CD4-positive, alpha-beta T cell treated with Interleukin-1 beta for 1 hour (primary cell): ENCODE measurements at places on chromosomes 7 and 10.

DNA sequence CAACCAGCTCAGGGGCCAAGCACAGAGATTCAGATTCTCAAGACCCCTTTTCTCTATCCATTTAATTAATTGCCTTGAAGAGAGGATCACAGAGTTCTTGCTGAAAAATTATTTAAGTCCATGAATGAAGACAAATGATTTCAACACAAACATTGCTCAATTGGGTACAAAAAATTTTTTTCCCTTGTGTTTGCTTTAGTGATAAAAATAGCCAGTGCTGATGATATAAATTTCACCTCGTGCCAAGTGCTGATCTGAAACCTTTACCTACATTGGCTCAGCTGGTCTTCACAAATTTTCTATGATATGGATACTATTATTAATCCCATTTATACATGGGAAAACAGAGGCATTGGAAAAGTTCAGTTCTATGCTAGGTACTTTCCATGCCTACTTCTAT lies 377.1 kb downstream of the NRG3 start:
- DNase-seq = no peak

- DNase-seq = no peak
Observed at GRCh38 chr10:99426689-99427088, 3.7 kb downstream of the GOT1 start.

GRCh38 chr10:95394161-95394880 lies 103.5 kb upstream of the PDLIM1 start:
- no peak for DNase-seq

DNA sequence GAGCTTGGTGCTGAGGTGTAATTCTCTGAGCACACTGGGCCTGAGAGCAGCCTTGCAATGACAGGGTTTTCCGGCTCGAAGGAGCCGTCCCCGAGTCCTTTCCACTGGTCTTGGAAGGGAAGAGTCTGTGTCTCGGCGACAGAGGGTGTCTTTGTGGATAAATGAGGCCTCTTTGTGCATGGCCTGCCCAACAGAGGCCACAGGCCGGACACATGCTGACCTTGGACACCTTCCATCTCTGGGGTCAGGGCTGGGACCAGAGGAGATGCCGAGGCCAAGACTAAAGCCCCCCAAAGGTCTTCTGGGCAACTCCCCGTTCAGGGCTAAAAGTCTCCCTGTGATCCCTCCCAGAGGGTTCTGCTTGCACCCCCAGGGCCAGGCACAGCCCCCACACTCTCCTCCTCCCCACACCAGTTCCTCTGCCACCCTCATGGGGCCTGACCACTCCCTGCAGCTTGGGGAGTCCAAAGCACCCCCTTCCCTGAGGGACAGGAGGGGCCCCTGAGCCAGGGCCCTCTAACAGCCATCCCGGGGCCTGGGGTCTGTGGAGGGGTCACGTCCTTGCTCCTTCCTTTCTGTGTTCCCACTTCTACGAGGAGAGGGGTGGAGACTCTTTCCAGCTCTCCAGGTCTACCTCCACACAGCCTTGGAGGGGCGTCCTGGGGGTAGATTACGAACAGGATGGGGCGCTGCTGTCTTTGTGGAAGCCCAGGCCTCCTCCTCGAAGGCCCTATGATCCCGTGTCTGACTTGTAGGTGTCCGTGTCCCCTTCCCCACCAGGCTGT lies 130.6 kb upstream of the FAM20C start:
- no peak for DNase-seq

DNA sequence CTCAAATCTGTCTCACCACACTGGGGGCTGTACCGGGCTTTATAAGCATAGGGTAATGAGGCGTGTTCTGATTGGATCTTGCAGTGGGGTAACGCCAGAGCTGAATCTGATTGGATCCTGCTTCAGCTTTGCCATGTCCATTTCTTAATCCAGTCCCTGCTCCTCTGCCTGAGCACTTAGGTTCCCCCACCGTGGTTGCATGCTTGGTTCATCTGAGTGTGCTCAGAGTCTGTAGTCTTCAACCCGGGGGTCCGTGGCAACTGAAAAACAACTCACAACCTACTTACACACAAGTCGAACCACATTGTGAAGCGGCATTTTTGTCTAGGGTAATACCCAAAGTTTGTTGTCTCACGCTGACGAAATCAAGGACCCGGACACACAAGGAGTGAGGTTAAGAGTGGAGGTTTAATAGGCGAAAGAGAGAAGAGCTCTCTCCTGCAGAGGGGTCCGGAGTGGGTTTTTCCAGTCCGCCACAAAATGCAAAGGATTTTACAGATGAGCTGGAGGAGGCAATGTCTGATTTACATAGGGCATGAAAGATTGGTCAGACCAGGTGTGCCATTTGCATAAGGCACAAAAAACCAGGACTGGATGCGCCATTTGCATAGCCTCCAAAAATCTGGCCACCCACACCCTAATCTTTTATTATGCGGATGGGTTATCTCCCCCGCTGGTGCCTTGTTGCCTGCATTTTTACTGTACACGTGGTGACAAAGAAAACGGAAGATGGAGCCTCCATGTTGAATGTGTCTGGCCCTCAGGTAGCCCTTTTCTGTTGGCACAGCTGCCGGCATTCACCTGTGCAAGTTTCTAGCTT lies 641.8 kb upstream of the FOXK1 start:
- no peak for DNase-seq

- DNase-seq = no peak
Observed at GRCh38 chr10:51488766-51489408, 210.5 kb downstream of the CSTF2T start.

GRCh38 chr7:80312139-80312661 lies 177.6 kb downstream of the GNAI1 start:
- DNase-seq = peak; percentile 11

- DNase-seq = no peak
Observed at GRCh38 chr7:43905209-43905946, 1.0 kb downstream of the URGCP start.

DNA sequence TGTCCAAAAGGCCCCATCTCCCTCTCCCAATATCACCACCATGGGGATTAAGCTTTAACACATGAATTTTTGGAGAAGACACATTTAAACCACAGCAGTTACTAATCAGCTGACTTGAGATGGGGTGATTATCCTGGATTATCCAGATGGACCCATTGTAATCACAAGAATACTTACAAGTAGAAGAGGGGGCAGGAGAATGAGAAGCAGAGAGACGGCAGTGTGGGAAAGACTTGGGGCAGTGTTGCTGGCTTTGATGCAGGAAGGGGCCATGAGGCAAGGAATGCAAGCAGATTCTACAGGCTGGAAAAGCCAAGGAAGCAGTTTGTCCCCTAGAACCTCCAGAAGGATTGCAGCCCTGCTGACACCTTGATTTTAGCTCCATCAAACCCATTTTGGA lies 30.7 kb upstream of the INMT start:
- no peak for DNase-seq

GRCh38 chr7:157423348-157423747 lies 86.5 kb downstream of the DNAJB6 start:
- DNase-seq = no peak

GRCh38 chr10:45581582-45582385 lies 90.8 kb downstream of the ZFAND4 start:
- no peak for DNase-seq

DNA sequence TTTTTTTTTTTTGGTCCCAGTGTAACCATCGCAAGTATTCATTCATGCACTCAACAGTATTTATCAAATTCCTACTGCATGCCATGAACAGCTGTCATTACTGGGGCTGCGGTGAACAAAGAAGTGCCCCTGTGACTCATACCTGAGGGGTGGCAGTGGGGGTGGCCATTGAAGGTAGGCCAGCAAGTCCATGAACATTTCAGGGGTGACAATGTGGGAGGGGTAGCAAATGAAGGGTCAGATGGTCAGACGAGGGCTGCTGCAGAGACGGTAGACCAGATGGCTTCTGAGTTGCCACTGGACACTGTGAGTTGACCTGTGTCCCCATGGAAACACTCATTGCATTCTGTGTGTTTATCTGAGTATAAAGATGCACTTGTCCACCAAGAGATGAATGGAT lies 92.5 kb upstream of the PITRM1 start:
- DNase-seq = no peak

- no peak for DNase-seq
Observed at GRCh38 chr7:69403169-69403568, 195.1 kb upstream of the AUTS2 start.
